ENCODE measurements at places on chromosomes 4 and X. TPM values are rescaled to one million over a fixed set of nuclear protein-coding genes. Genes with fewer than 3 reads are reported as not detected.
A peak's percentile ranks its signal among the peaks of the same experiment; 100 is the strongest.

DNA sequence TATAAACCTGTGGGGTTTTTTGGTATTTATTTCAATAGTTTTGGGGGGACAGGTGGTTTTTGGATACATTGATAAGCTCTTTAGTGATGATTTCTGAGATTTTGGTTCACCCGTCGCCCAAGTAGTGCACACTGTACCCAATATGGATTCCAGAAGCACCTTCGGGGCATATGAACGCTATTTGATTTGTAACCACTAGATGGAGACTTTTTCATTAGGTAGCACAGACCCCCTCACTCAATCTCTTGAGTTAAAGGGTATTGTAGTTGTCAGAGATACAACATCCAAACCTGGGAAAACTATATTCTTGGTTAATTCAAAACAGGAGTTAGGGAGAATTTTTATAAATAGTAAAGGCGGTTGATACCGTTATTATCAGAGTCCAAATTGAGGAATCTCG, 79.8 kb downstream of the SPANXN3 start:
- H3K27me3 ChIP-seq = no peaks in the 10 kb centered on the region
- no peak for DNase-seq
- H3K4me1 ChIP-seq = no peaks in the 10 kb centered on the region
- no peak overlapping the region for H3K4me3 ChIP-seq
- H3K36me3 ChIP-seq = no peaks in the 10 kb centered on the region

ARL9 gene
- total RNA-seq = 0.23 TPM

THAP9 gene
- 22.3 TPM for total RNA-seq

SMIM43 gene
- not detected for total RNA-seq

DNA sequence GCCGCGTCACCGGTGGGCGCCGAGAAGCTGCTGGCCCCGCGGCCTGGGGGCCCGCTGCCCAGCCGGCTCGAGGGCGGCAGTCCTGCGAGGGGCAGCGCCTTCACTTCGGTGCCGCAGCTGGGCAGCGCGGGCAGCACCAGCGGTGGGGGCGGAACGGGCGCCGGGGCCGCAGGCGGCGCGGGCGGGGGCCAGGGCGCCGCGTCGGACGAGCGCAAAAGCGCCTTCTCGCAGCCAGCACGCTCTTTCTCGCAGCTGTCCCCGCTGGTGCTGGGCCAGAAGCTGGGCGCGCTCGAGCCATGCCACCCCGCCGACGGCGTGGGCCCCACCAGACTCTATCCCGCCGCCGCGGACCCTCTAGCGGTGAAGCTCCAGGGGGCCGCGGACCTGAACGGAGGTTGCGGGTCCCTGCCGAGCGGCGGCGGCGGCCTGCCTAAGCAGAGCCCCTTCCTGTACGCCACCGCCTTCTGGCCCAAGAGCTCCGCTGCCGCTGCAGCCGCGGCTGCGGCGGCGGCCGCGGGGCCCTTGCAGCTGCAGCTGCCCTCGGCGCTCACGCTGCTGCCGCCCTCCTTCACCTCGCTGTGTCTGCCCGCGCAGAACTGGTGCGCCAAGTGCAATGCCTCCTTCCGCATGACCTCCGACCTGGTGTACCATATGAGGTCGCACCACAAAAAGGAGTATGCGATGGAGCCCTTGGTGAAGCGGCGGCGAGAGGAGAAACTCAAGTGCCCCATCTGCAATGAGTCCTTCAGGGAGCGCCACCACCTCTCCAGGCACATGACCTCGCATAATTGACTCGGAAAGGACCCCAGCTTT, 5.6 kb downstream of the PRDM8 start:
- no peaks in the 10 kb centered on the region for H3K36me3 ChIP-seq
- peaks cover 5% of the 10 kb centered on the region for H3K4me1 ChIP-seq
- peaks cover 100% of the 10 kb centered on the region for H3K27me3 ChIP-seq
- peak; percentile 81 for DNase-seq

- H3K4me1 ChIP-seq = no peaks in the 10 kb centered on the region
- no peak overlapping the region for H3K4me3 ChIP-seq
- DNase-seq = no peak
- H3K27ac ChIP-seq = no peak overlapping the region
- H3K36me3 ChIP-seq = peaks cover 3% of the 10 kb centered on the region
These were observed 244.2 kb upstream of the MAB21L2 start for GRCh38 chr4:150337734-150338133.

DNA sequence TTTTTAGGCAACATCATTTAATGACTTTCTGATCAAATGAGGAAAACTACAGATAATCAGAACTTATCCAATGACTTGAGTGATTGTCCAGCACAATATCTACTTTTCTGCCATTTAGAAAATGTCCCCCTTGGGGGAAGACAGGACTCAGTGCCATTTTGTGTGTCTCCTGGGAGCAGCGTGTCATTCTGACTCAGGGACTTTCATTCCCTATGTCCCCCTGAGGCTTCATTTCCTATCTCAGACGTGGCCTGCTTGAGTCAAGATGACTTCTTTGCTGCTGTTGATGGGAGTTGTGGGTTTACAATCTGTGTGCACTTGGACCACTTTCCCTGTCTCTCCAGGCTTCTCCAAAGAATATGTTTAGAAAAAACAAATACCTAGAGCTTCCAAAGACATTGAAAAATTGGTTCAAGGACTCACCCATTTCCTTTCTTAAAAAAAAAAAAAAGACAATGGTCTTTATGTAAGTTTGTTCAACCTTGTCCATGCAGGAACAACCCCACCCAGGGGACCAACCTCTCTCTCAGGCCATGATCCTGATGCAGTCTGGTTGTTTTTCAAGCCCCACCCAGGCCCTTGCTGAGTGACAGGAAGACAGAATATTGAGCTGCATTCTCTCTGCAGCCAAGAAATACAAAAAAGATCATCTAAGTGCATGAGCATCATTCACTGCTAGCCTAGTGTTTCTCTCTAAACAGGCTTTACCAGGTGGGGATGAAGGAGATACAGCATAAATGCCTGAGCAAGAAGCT, 34.3 kb upstream of the TMEM154 start:
- no peaks in the 10 kb centered on the region for H3K27me3 ChIP-seq
- H3K4me3 ChIP-seq = no peak overlapping the region
- peak; percentile 12 for DNase-seq
- H3K4me1 ChIP-seq = no peaks in the 10 kb centered on the region
- no peaks in the 10 kb centered on the region for H3K36me3 ChIP-seq

WWC2 gene
- 87.2 TPM for total RNA-seq

- no peak for DNase-seq
- H3K27ac ChIP-seq = no peak overlapping the region
- H3K4me3 ChIP-seq = no peak overlapping the region
- H3K4me1 ChIP-seq = no peaks in the 10 kb centered on the region
- no peaks in the 10 kb centered on the region for H3K27me3 ChIP-seq
- no peaks in the 10 kb centered on the region for H3K36me3 ChIP-seq
These were observed 373.2 kb downstream of the BCOR start for GRCh38 chrX:39724544-39724943.

DNA sequence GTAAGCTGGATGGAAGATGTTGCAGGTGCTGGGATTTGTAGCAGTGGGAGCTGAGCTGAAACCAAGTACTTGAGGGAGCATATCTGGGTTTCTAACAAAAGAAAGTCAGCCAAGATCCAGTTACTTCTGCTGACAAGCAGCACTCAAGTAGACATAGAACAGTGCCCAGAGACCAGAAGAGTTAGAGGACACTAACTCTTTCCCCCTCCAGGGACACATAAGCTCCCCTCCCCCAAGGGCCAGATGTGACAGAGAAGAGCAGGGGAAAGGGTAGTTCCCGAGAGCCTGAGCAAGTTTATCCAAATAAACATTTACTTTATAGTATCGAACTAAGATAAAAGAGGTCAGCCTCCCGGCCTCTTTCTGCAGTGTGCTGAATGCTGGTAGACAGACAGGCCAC, 12.2 kb downstream of the TRPC3 start:
- DNase-seq = peak; percentile 49
- no peak overlapping the region for H3K27ac ChIP-seq
- H3K4me1 ChIP-seq = peaks cover 20% of the 10 kb centered on the region
- no peaks in the 10 kb centered on the region for H3K27me3 ChIP-seq
- H3K36me3 ChIP-seq = no peaks in the 10 kb centered on the region

- no peaks in the 10 kb centered on the region for H3K4me1 ChIP-seq
- no peak overlapping the region for H3K4me3 ChIP-seq
- no peak for DNase-seq
- H3K27me3 ChIP-seq = no peaks in the 10 kb centered on the region
These were observed 23.6 kb downstream of the KIF4A start for GRCh38 chrX:70313503-70313902.

DNA sequence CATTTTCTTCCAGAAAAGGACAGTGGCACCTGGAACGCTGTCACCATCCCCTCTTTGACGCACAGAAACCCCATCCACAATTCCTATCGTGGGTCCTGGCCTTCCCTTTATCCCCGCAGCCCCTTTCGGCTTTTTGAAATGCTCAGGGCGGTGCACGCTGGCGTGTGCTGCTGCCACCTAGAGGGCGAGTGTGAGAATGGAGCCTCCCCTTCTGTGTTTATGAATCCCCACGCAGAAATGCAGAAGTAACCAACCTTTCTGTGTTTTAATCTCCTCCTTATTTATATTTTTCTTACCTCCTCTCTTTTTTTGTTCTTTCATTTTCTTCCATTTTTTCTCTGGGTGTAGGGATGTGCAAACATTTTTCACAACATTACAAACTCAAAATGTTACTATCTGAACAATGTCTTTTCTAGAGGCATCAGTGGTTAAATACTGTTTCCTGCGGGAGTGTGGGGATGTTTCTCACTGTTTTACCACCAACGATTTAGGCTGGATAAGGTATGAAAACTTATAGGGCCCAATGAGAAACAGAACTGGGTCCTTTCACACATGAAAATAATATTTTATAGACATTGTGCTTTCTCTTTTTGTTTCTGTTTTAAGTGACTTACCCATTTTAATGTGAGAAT, 50.0 kb downstream of the TMA16 start:
- H3K4me3 ChIP-seq = no peak overlapping the region
- peak; percentile 82 for DNase-seq
- no peaks in the 10 kb centered on the region for H3K27me3 ChIP-seq
- H3K27ac ChIP-seq = no peak overlapping the region
- H3K36me3 ChIP-seq = no peaks in the 10 kb centered on the region

- H3K36me3 ChIP-seq = no peaks in the 10 kb centered on the region
- no peaks in the 10 kb centered on the region for H3K4me1 ChIP-seq
- H3K4me3 ChIP-seq = no peak overlapping the region
- H3K27ac ChIP-seq = no peak overlapping the region
These were observed 293.2 kb upstream of the PCDH18 start for GRCh38 chr4:137825505-137825904.

- H3K36me3 ChIP-seq = no peaks in the 10 kb centered on the region
- no peak for DNase-seq
- no peak overlapping the region for H3K27ac ChIP-seq
- H3K27me3 ChIP-seq = no peaks in the 10 kb centered on the region
- no peak overlapping the region for H3K4me3 ChIP-seq
These were observed 128.3 kb upstream of the KLF3 start for GRCh38 chr4:38535717-38536116.

TRMT10A gene
- total RNA-seq = 5.2 TPM
